ENCODE measurements at places on chromosomes 2 and 18. TPM values are rescaled to one million over a fixed set of nuclear protein-coding genes. Genes with fewer than 3 reads are reported as not detected.

- no peak overlapping the region for H3K27ac ChIP-seq
- H3K4me1 ChIP-seq: peaks cover 6% of the 10 kb centered on the region
- no peak overlapping the region for H3K4me3 ChIP-seq
- H3K27me3 ChIP-seq: no peaks in the 10 kb centered on the region
- H3K36me3 ChIP-seq: no peaks in the 10 kb centered on the region
These were observed 201.7 kb downstream of the TNS1 start for GRCh38 chr2:217801115-217801531.

Gene RASGRP3
- 19.8 TPM for total RNA-seq

GRCh38 chr18:36274083-36274715, 23.3 kb upstream of the FHOD3 start:
- H3K4me3 ChIP-seq: no peak overlapping the region
- no peak overlapping the region for H3K27ac ChIP-seq
- no peaks in the 10 kb centered on the region for H3K4me1 ChIP-seq
- no peaks in the 10 kb centered on the region for H3K36me3 ChIP-seq

DNA sequence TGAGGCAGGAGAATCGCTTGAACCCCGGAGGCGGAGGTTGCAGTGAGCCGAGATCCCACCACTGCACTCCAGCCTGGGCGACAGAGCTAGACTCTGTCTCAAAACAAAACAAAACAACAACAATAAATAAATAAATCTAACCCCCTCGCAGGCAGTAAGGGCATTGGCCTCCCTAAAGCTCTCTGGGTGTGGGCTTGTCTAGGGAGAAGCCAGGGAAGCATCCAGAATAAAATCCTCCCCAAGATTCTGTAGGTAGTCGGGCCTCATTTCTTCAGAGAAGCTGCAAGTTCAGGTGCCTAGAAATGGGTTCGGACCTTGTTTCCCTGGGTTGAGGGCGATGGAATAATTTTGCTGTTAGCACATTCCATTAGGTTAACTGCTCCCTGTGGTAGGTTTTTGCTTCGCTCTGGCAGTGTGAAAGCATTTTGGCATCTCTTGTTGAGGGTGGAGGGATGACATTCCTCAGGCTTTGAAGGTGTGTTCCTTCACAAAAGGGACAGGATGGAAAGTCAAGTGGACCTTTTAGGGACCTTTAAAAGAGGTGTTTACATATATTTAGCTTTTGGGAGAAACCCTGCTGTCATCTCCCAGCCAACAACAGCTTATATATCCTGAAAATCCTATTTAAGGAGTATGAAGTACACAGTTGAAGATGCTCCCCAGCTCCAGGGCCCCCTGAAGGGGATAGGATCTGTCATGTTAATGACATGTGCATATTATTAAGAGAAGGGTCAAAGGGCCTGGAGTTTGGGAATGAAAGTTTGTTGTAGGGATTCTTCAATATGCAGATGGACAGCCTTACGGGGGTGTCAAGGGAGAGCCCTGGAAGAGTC, 17.7 kb downstream of the MYCN start:
- no peak overlapping the region for H3K4me3 ChIP-seq
- no peak overlapping the region for H3K27ac ChIP-seq
- no peaks in the 10 kb centered on the region for H3K36me3 ChIP-seq
- no peaks in the 10 kb centered on the region for H3K27me3 ChIP-seq
- DNase-seq: no peak

Gene APCDD1
- total RNA-seq: 32.8 TPM

DNA sequence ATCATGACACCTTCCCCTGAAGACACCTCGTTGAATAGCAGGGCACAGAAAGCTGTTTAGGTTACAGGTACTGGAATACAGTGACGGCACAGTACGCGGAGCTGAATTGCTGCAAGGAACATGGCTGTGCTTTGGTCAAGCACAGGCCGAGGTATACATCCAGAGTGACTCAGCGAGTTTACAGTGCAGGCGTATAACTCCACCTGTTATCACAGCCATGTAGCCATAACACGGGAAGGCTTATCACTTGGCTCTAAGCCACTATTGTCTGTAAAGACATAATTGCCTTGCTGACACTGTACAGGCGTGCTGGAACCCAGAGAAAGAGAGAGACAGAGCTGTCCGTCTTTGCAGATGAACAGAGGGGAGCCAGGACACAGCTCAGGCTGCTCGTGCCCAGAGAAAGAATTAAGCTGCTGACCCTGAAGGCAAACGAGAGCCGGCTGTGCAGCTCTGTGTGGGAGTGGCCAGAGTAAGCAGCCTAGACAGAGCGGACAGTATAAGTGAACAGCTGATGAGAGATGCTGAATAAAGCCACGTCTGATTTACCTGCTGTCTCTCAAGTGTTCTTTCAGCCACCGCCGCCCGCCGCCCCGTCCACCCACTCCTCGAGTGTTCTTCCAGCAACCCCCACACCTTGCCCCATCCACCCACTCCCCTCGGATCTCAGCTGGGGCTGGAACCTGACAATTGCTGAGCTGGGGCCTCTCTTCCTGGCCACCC, 87.3 kb upstream of the PPP1CB start:
- H3K27ac ChIP-seq: peak overlapping the region; percentile 66
- no peak overlapping the region for H3K4me3 ChIP-seq
- H3K4me1 ChIP-seq: peaks cover 17% of the 10 kb centered on the region
- H3K27me3 ChIP-seq: no peaks in the 10 kb centered on the region
- no peaks in the 10 kb centered on the region for H3K36me3 ChIP-seq

DNA sequence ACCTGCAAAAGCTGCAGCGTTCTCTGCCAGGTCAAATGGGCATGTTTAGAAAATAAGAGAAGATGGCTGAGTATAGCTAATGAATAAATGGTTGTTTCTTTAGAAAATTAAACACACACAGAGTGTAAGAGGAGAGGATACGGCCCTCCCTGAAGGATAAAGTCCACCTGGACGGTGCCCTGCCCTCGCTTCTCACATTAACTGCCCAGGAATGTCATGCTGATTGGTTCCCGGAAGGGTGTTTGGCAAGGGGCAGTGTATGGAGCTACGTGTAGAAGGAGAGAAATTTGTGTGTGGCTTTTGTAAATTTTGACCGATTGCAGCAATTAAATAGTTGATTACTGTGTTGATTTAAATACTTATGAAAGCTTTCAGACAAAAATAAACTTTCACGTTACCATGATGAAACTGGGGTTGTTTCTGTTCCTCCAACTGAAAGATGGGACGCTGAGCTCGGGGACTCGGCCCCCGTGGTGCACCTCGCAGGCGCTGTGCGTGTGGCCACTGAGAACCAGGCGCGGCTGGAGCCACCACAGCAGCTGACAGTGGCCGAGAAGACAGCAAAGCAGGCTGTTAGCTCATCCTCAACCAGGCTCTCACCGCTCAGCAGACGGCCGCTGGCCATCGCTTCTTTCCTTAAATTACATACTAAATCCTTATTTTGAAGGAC, 22.7 kb downstream of the MPPE1 start:
- no peak overlapping the region for H3K27ac ChIP-seq
- no peaks in the 10 kb centered on the region for H3K4me1 ChIP-seq
- no peaks in the 10 kb centered on the region for H3K27me3 ChIP-seq

DNA sequence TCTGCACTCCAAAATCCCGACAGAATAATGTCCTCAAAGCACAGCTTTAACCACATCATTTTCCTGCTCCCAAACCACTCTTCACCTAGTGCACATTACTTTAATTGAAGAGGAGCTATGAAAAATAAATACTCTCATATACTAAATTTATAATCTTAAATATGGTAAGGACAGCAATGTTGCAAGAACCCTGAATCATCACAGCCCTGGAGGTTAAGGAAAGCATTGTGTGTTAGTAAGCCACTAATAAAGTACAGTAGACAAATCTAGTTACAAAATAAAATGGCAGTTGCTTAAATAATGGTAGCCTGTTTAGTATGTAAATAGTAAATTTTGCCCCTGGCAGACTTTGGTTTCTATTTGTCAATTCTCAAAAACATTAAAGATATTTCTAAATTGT, 27.0 kb upstream of the CCDC178 start:
- no peak overlapping the region for H3K4me3 ChIP-seq
- no peaks in the 10 kb centered on the region for H3K27me3 ChIP-seq
- H3K27ac ChIP-seq: no peak overlapping the region
- no peak for DNase-seq

DNA sequence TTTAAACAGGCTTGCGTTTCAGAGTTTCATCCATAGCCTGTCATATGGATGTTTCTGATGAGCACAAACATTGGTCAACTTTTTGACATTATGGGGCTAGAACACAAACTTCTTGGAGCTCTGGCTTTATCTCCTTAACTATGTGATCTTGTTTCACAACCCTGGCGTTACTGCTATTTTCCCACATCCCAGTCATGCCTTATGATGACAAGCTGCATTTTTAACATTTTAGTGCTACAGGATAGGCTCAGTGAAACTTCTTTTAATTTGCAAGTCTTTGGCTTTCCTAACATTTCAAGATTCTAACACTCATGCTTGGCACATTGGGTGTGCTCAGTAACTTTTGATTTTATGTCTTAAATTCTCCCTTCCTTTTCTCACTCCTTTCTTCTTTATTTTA, 21.0 kb upstream of the PDE1A start:
- DNase-seq: peak; percentile 95
- H3K4me3 ChIP-seq: no peak overlapping the region
- no peaks in the 10 kb centered on the region for H3K36me3 ChIP-seq
- H3K4me1 ChIP-seq: no peaks in the 10 kb centered on the region
- H3K27me3 ChIP-seq: no peaks in the 10 kb centered on the region
- H3K27ac ChIP-seq: no peak overlapping the region

- no peak overlapping the region for H3K4me3 ChIP-seq
- H3K36me3 ChIP-seq: no peaks in the 10 kb centered on the region
- no peaks in the 10 kb centered on the region for H3K27me3 ChIP-seq
- no peaks in the 10 kb centered on the region for H3K4me1 ChIP-seq
- no peak for DNase-seq
- no peak overlapping the region for H3K27ac ChIP-seq
These were observed 92.2 kb upstream of the NCKAP5 start for GRCh38 chr2:133660510-133660909.

- no peak for DNase-seq
- peaks cover 7% of the 10 kb centered on the region for H3K4me1 ChIP-seq
- H3K27me3 ChIP-seq: peaks cover 98% of the 10 kb centered on the region
These were observed 2.1 kb upstream of the WNT6 start for GRCh38 chr2:218857371-218858137.

Gene SMIM21
- not detected for total RNA-seq

Gene ECEL1
- 1.6 TPM for total RNA-seq
